ENCODE measurements at places on chromosomes 1 and 21. TPM values are rescaled to one million over a fixed set of nuclear protein-coding genes. Genes with fewer than 3 reads are reported as not detected.
A peak's percentile ranks its signal among the peaks of the same experiment; 100 is the strongest.

DNA sequence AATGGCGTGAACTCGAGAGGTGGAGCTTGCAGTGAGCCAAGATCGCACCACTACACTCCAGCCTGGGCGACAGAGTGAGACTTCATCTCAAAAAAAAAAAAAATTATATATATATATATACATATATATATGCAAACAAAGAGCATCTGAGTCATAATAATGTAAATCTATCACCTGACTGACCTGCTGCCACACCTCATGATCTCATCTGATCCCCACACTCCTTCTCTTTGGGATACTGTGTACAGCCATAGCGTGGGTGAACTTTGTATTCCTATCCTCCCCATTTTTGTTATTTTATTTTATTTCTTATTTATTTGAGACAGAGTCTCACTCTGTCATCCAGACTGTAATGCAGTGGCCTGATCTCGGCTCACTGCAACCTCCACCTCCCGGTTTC is 2.6 kb upstream of the HDAC1 start:
- no peaks in the 10 kb centered on the region for H3K27me3 ChIP-seq
- H3K4me1 ChIP-seq = no peaks in the 10 kb centered on the region
- no peaks in the 10 kb centered on the region for H3K36me3 ChIP-seq
- H3K4me3 ChIP-seq = no peak overlapping the region

DNA sequence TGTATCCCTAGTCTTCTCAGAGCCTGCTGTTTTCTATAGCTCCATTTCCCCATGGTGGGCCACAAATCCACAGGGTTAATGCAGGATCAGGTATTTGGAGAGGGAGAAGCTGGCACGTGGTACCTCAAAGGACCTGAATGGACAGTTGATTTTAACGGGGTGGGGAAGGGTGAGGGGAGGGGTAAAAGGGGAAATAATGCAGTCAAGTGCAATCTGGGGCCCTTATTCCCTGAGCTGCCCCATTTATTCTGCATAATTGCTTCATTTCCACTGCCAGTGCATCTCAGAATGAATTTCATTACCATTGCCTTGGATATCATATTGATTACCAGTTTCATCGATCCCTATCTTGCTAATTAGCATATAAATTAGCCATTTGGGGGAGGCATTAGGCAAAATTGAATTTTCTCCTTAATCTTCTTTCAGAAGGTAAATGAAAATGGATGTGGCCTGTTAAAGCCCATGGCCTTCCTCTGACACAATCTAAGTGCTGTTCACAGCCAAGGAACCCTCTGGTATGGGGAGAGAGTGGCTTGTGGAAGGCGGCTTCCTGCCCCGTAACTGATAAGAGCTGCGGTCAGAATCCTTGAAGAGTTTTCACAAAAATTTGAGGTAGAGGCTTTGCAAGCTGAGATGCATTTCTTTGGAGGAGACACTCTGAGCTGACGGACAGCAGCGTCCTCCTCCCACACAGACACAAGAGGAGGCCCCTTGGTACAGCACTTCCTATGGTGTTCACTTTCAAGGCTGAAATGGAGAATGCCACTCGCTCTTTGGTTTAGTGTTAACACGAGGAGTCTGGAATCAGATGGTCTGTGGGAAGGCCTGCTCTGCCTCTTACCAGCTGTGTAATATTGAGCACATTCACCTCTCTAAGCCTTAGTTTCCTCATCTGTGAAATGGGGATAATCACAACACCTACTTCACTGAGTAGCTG is 34.4 kb downstream of the PHC2 start:
- no peak for DNase-seq
- no peak overlapping the region for H3K4me3 ChIP-seq
- peaks cover 39% of the 10 kb centered on the region for H3K4me1 ChIP-seq

Gene CFHR3
- total RNA-seq = not detected

- H3K4me1 ChIP-seq = no peaks in the 10 kb centered on the region
- H3K36me3 ChIP-seq = no peaks in the 10 kb centered on the region
- H3K27ac ChIP-seq = no peak overlapping the region
- no peak for DNase-seq
Measured at GRCh38 chr21:42579456-42580075, 65.9 kb downstream of the SLC37A1 start.

GRCh38 chr1:154433161-154433764 is 28.1 kb downstream of the IL6R start:
- peak; percentile 74 for DNase-seq
- no peaks in the 10 kb centered on the region for H3K27me3 ChIP-seq
- H3K36me3 ChIP-seq = no peaks in the 10 kb centered on the region
- peaks cover 50% of the 10 kb centered on the region for H3K4me1 ChIP-seq
- no peak overlapping the region for H3K4me3 ChIP-seq
- H3K27ac ChIP-seq = peak overlapping the region; percentile 81

Gene BTBD19
- 1.8 TPM for total RNA-seq

- no peak for DNase-seq
- no peak overlapping the region for H3K27ac ChIP-seq
- no peaks in the 10 kb centered on the region for H3K36me3 ChIP-seq
- no peaks in the 10 kb centered on the region for H3K4me1 ChIP-seq
- H3K27me3 ChIP-seq = no peaks in the 10 kb centered on the region
Measured at GRCh38 chr1:26581287-26581651, 51.7 kb downstream of the RPS6KA1 start.

Gene TMEM125
- not detected for total RNA-seq
